ENCODE measurements at places on chromosomes 2 and 18. TPM values are rescaled to one million over a fixed set of nuclear protein-coding genes. Genes with fewer than 3 reads are reported as not detected.

- no peak for DNase-seq
Measured at GRCh38 chr2:172053486-172053885, 31.8 kb upstream of the DLX1 start.

DNA sequence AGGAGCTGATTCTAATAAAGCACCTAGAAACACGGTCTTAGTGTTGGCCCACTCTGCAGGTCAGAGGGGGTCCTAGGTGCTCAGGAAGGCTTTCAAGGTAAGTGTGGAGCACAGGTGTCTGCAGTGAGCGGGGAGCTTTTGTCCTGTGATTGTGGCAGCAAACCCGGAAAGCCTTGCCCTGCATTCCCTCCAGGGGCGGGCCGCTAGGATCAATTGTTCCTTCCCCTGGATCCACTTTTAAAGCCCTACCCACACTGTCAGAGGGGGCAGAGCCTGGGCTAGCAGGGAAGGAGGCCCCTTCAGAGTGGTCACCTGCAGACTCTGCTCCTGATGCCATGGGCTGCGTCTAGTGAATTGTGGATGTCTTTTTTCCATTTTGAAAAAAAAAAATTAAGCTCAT is 176.0 kb downstream of the CTIF start:
- no peak for DNase-seq

GRCh38 chr2:128388499-128388941 is 69.9 kb upstream of the HS6ST1 start:
- DNase-seq, result no peak

- no peak for DNase-seq
Measured at GRCh38 chr2:231364961-231365810, 30.3 kb upstream of the B3GNT7 start.

DNA sequence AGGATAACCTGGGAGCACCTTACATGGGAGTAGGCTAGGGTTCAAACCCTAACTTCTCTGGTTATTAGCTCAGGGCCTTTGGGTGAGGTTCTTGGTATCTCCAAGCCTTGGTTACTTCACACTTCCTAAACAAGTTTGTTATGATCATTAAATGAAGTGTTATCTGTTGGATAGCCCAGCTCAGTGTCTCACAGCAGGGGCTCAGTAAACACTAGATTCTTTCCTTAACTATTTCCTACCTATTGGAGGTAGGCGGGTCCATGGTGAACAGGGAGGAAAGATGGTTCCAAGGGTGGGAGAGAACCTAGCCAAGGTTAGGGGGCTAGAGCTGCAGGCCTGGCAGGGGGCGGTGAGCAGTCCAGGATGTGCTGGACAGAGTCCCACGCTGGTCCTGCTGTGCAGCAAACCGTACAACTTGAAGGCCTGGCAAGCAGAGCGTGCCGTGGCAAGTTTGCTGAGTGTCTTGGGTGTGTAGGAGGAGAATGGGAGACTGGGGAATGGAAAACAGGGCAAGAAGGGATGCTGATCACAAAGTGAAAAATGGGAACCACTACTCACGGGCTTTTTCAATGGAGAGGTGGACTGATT is 259.1 kb downstream of the PRKCE start:
- no peak for DNase-seq

Gene COX7A2L
- 101 TPM for total RNA-seq

Gene SERPINB5
- total RNA-seq, result not detected

Gene ASIC4
- total RNA-seq, result 0.32 TPM
